ENCODE measurements at places on chromosomes 16 and 17.
A peak's percentile ranks its signal among the peaks of the same experiment; 100 is the strongest.

GRCh38 chr17:82043507-82043906, 6.0 kb upstream of the DCXR start:
- no peak for DNase-seq

GRCh38 chr17:73465130-73465952, 153.5 kb upstream of the CDC42EP4 start:
- no peak for DNase-seq

- no peak for DNase-seq
Measured at GRCh38 chr16:4733747-4734062, 366 bp downstream of the ANKS3 start.

GRCh38 chr16:67489401-67490083, 6.2 kb upstream of the AGRP start:
- DNase-seq, result no peak

- DNase-seq, result no peak
Measured at GRCh38 chr16:24734382-24734781, 4.9 kb downstream of the TNRC6A start.

GRCh38 chr17:28317966-28318758, 838 bp upstream of the TMEM97 start:
- no peak for DNase-seq

DNA sequence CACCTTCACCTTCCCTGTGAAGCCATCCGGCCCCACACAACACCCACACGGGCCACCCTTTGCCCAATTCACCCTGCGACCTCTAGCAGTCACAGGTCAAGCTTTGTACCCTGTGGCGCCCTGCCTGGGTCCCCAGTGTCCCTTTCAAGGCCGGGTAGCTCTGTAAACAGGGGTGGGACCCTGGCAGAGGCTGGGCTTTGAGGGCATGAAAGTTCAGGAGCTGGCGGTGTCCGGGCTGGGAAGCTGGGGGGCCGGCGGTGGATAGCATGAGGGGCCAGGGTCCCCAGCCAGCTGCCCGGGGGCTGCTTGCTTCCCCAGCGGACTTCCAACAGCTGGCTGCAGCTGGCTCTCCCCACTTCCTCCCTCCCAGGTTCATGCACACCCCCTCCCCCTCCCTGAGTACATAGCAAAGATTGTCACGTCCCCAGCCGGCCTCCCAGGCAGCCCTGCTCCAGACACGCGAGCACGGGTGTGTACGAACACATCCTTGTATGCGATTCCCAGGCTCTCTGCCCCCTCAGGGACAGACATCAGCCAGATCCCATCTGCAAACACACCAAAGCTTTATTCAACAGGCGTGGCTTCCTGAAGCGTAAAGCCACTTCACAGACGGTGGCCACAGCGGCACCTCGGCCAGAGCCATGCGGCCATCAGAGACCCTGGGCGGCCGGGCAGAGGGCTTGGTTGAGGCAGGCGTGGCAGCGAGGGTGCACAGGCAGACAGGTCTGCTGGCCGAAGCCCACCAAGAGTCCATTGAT, 8.2 kb downstream of the NTHL1 start:
- DNase-seq, result peak; percentile 99

DNA sequence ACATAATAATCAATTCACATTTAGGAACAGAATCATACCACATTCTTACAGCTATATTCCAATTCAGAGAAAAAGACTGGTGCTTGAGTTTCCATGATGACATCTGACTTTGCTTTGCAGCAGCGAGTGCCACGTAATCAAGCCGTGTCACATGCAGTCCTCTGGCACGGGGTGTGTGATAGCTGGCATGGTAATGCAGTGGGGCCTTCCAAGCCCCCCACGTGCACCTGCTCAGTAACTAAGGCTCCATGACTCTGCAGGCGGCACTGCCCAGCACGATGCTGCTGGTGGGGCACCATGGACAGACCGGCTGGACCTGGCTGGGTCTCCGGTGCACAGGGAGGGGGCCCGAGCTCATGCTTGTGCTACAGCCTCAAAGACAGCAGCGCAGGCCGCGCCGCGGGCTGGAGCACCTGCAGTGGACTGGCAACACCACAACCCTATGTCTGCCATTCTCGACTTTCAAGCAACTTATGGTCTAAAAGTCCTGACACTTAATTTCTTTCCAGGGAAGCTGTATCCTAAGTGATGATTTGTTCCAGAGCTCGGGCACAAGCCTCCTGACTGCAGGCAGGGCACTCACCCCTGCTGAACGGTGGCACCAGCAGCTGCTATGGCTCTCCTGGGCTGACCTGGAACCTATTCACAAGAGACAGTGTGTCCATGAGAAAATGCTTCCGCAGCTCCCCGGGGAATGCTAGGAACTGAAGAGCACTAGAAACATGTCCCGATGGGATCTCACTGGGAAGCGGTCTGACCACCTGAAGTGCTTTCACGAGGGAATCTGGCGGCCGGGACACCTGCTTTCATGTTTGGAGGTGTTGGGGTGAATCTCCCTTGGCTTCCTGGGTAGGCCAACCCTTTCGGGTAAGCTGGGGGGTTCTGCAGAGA, 99.5 kb upstream of the DNAH17 start:
- no peak for DNase-seq

GRCh38 chr16:84829168-84829965, 9.6 kb downstream of the CRISPLD2 start:
- peak; percentile 96 for DNase-seq

DNA sequence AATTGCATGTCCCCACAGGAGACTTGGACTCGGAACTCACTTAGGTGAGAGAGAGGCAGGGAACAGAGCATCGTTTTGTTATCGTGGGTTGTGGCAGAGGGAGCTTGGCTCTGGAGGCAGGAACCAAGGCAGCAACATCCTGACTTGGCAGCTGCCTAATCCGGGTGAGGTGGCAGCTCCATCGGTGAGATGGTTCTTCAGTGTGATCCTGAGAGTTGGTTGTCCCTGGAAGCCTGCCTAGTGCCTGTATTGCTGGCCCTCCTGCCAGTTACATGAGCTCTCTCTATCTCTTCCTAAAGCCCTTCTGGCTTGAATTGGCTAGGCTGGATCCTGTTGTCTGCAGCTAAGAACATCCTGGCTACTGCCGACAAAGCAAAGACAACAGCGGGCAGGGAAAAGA, 19.9 kb upstream of the SEC14L1 start:
- DNase-seq, result no peak

GRCh38 chr16:7887316-7887715, 554.7 kb downstream of the RBFOX1 start:
- DNase-seq, result no peak

DNA sequence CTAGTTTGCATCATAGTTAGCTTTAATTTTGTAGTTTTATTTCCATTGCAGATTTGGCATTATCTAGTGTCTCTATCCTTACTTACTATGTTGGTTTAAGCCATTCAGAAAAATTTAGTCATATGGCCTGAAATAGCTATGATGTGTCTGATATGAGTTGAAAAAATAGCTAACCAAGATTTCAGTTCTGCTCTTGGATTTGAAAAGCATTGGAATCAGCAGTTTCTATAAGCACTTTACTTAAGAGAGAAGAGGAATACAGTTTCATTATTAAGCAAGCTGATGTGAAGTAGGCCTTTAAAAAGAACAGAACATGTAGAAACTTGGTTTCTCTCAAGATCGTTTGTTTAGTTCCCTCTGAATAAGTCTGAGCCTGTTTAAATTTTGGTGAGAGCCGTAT, 25.9 kb downstream of the LPCAT2 start:
- no peak for DNase-seq

DNA sequence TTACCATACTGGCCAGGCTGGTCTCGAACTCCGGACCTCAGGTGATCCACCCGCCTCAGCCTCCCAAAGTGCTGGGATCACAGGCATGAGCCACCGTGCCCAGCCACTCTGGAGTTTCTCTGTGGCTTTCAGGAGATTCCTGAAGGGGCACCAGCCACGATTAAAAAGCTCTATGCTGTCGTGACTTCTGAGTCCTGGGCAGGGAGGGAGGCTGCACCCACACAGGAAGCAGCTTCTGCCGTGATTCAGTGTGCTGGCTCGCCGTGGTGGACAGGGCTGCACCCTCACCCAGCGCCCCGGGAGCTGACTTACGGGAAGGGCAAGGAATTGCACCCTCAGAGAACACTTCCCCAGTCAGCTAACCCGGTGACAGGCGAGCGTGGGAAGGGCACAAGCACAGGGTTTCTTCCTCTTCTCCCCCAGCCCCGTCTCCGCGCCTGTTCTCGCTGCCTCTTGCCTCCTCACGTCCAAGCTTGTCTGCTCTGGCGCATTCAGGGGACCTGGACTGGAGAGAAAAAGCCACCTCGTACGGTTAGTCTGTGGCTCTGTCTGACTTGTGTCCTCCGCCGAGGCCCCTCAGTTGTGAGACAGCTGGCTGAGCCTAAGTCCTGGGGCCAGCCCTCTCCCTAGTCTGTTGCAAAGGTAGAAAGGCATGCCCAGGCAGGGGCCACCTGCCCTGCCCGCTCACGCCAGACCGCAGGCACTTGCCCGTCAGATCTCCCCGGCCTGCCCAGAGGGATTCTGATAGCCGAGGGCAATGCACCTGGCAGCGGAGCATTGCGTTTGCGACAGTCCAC, 145.0 kb downstream of the SEC14L1 start:
- peak; percentile 84 for DNase-seq

DNA sequence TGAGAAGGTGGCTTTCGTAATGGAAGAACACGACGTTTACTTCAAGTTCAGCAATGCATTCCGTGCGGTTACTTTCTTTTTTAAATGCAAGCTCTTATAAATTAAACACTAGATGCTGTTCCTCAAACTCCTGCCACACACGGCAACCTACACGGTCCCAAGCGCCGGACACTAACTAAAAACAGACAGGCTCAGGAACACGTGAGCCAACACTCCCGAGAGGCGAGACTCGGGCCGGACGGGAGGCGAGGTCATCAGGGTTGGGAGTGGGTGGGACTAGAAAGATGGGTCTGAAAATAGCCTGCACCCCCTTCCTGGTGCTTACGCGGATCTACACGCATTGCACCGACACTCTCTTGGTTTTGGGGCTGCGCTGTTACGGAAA, 6.4 kb downstream of the CLCN7 start:
- DNase-seq, result no peak

- no peak for DNase-seq
Measured at GRCh38 chr17:31580316-31580705, 188.8 kb downstream of the RAB11FIP4 start.

DNA sequence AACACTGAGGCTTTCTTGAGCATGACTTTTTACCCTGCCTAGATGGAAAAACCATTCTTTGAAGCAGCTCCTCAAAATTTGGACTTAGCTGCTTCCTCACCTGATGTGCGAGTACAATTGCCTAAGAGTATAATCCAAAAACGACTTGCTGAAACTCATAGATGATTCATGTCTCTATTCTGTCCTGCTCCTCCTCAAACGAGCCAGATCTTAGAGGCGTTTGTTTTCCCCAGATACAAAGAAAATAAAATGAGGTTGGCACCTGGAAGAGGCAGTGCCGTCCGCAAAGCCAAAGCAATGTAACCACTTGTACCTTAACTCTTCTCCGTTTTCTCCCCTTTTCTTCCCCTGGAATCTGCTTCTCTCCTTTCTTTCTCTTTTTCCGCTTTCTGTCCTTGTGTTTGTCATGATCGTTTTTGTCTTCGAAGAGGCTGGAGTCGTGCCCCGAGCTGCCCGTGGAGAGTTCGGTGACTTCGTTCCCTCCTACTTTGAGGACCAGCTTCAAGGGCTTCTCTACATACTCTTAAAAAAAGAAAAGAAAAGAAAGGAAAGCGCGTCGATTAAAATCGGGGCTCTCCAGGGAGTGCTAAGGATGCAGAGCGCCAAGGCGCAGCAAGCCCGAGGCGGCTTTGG, 895 bp downstream of the BRD7 start:
- DNase-seq, result no peak

DNA sequence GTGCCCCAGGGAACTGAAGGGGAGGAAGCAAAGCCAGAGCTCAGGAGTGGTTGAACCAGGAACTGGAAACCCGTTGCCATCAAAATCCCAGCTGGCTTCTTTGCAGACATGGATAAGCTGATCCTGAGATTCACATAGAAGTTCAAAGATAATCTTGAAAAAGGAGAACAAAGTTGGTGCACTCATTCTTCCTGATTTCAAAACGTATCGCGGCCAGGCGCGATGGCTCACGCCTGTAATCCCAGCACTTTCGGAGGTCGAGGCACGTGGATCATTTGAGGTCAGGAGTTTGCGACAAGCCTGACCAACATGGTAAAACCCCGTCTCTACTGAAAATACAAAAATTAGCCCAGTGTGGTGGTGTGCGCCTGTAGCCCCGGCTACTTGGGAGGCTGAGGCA, 7.1 kb downstream of the RAP1GAP2 start:
- no peak for DNase-seq

- no peak for DNase-seq
Measured at GRCh38 chr16:483341-484075, 44.0 kb upstream of the CAPN15 start.

DNA sequence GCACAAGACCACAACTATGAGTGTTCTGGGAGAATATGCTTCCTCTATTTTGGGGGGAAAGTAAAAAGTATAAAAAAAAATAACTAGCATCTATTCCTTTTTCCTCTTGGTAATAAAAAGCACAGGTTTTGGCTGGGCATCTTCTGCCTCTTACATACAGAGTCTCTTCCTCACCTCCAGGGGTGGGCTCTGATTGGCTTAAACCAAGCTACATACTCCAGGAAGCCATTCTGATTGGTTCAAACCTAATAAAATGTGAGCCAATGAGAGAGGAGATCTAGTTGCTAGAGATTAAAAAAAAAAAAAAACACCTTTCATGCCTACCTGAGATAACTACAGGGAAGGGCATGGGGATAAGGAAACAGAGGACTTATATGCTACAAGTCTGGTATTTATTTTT, 365.9 kb upstream of the ERCC4 start:
- DNase-seq, result no peak

- DNase-seq, result no peak
Measured at GRCh38 chr17:8455665-8456209, 20.1 kb downstream of the NDEL1 start.

GRCh38 chr17:49193513-49194296, 16.7 kb downstream of the GNGT2 start:
- peak; percentile 59 for DNase-seq

DNA sequence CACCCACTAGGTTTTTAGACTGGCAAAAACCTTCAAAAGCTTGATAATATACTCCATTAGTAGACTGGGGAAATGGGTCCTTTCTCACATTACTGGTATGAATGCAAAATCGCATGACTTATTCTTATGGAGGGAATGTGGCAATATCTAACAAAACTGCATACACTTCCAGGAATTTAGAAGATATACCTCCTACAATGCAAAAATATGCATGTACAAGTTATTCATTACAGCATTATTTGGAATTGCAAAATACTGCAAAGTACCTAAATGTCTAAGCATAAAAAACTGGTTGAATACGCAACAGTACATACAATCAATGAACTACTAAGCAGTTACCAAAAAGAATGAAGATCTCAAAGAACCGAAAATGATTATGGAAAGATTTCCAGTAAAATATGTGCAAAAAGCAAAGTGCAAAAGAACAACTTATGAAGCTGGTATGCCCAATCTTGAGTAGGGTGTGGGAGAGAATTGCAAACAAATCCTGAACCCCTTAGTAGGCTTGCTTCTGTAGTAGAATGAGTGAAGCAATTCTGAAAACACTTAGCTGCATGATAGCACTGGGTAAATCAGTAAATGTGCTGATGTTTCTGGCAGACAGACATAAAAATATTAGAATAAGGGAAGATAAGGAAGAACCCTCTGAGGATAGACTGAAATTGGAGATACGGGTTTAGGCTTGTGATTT, 180.1 kb downstream of the PARN start:
- DNase-seq, result peak; percentile 79

All from fibroblast of skin of scalp (primary cell).